NCI-H748 treated with DMSO at 0.1 percent for 48 hours (cell line): ENCODE measurements at places on chromosomes 7 and 10.

DNA sequence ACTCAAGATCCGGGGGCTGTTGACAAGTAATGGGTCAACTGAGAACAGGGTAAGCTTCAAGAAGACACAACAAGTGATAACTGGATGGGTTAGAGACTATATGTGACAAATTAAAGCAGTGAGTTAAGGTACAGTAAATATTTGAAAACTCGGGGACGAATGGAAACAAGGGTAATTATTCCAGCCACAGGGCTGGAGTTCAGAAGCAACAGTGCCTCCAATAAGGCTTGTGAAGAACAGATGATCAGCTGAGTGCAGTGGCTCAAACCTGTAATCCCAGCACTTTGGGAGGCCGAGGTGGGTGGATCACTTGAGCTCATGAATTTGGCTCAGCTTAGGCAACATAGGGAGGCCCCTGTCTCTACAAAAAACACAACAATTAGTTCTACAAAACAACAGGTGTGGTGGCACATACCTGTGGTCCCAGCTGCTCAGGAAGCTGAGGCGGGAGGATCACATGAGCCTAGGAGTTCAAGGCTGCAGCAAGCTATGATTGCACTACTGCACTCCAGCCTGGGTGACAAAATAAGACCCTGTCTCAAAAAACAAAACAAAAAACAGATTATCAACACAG, 20.5 kb upstream of the DLD start:
- no peak for DNase-seq

GRCh38 chr10:118812393-118812740, 57.6 kb upstream of the CACUL1 start:
- no peak for DNase-seq

DNA sequence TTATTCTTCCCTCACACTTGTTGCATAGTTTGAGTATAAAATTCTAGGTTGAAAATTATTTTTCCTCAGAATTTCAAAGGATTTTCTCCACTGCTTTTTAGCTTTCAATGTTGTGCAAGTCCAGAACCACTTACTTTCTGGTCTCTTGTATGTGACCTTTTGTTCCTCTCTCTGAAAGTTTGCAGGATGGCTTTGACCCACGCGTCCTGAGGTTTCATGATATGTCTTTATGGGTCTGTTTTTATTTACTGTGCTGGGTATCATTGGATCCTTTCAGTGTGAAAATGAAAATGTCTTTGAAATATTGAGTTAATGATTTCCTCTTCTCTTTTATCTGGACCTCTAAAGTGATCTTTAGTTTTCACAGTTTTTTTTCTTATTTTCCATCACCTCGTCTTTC, 38.5 kb downstream of the C1GALT1 start:
- no peak for DNase-seq

GRCh38 chr10:78895469-78895868, 173.3 kb upstream of the ZMIZ1 start:
- no peak for DNase-seq

DNA sequence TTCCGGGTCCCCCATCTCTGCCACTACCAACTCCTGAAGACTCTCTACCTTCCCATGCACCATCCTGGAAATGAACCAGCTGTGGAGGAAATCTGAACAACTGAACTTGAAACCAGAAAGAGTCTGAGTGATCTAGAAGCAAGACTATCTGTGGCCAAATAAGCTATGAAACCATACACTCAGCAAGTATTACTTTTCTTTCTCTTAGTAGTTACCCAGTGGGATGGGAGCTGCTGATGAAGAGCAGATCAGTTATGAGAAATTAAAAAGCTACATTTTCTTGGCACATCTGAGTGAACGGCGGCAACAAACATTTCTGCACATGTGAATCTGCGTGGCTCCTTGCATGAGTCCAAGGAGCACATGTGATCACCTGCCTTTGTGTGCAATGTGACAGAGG, 31.6 kb upstream of the AGK start:
- no peak for DNase-seq

DNA sequence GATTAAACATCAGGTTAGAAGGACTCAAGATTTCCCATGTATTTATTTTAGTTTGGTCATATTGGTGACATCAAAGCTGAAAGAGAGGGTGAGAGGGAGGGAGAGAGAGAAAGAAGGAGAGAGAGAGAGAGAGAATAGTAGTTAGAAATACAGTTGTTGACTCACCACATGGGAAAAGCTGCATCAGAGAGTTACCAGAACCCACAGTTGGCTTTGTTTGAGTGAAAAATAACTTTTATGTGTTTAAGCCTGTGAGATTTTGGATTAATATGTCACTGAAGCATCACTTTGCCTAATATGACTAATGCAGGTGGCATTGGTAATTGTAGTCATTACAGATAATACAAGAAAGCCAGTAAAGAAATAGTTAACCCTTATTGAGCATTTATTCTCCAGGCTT, 303.9 kb downstream of the REEP3 start:
- no peak for DNase-seq

DNA sequence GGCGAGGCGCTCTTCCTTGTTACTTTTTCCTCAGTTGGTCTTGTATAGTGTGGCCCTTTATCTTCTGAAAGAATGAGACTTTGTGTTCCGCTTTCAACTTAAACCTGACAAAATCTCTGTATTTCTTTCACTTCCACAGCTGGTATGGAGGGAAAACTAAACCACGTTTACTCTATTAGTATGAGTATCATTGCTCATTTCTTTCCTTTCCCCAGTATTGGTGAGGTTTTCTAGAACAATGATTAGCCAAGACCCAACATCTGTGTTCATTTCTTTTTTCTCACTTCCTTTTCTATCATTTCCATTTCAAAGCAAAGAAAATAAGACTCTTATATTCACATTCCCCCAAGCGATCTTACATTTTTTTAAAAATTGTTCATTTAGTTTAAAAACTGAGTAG, 165.3 kb downstream of the PAXIP1 start:
- DNase-seq, result no peak

GRCh38 chr7:98133181-98133580, 26.5 kb downstream of the LMTK2 start:
- DNase-seq, result no peak

DNA sequence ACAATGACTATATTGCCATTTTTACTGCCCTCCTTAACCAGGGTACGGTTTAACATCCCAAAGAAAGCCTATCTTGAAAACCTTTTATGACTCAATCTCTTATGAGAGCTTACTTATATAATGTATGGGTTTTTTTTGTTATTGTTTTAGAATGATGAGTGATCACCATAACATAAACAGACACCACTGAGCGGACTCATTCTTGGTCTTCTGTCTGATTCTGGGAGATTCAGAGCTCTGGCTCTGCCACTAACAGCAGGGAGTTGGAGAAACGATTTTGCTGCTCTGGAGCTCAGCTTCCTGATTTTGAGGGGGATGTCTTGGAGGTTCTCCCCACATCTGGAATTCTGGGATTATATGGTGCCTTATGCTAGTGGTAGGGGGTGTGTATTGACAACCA, 244.1 kb downstream of the FRMD4A start:
- DNase-seq, result no peak
